Muscle of arm (tissue), 14 donors: ENCODE measurements at places on chromosomes 12 and 14. TPM values are rescaled to one million over a fixed set of nuclear protein-coding genes. Genes with fewer than 3 reads are reported as not detected.
A peak's percentile ranks its signal among the peaks of the same experiment; 100 is the strongest.

The TCL1B gene
- polyA plus RNA-seq, result not detected

The GRIN2B gene
- polyA plus RNA-seq, result not detected

The ZDHHC22 gene
- 0.26 TPM for polyA plus RNA-seq

The SELPLG gene
- 5.5 TPM for polyA plus RNA-seq

The KRT6A gene
- polyA plus RNA-seq, result 0.05 TPM

The SOX5 gene
- 2.7 TPM for polyA plus RNA-seq

The LHX5 gene
- polyA plus RNA-seq, result not detected

The CEBPE gene
- not detected for polyA plus RNA-seq

The PZP gene
- 1.0 TPM for polyA plus RNA-seq

The BCL11B gene
- polyA plus RNA-seq, result 21.1 TPM

DNA sequence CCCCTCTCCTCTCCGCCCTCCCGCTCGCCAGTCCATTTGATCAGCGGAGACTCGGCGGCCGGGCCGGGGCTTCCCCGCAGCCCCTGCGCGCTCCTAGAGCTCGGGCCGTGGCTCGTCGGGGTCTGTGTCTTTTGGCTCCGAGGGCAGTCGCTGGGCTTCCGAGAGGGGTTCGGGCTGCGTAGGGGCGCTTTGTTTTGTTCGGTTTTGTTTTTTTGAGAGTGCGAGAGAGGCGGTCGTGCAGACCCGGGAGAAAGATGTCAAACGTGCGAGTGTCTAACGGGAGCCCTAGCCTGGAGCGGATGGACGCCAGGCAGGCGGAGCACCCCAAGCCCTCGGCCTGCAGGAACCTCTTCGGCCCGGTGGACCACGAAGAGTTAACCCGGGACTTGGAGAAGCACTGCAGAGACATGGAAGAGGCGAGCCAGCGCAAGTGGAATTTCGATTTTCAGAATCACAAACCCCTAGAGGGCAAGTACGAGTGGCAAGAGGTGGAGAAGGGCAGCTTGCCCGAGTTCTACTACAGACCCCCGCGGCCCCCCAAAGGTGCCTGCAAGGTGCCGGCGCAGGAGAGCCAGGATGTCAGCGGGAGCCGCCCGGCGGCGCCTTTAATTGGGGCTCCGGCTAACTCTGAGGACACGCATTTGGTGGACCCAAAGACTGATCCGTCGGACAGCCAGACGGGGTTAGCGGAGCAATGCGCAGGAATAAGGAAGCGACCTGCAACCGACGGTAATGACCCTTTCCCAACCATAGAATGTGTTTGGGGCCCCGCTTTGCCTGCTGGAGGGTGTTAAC, 615 bp downstream of the CDKN1B start:
- no peak for DNase-seq

DNA sequence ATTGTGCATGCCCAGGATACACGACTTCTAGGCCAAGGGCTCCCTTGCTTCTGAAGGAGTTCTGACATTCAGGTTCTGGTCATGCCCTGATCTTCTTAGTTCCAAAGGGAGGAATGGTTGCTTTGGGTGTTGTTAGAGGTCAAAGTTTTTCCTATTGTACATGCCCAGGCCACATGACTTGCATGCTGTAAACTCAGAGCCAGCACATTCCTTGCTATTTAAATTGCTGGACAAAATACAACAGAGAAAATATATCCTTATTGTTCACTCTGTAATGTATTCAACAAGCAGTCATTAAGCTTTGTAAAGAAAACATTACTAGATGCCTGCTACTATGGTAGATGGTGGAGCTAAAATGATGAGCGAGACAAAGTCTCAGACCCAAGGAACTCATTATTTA, 71.2 kb upstream of the COCH start:
- DNase-seq, result peak; percentile 5

DNA sequence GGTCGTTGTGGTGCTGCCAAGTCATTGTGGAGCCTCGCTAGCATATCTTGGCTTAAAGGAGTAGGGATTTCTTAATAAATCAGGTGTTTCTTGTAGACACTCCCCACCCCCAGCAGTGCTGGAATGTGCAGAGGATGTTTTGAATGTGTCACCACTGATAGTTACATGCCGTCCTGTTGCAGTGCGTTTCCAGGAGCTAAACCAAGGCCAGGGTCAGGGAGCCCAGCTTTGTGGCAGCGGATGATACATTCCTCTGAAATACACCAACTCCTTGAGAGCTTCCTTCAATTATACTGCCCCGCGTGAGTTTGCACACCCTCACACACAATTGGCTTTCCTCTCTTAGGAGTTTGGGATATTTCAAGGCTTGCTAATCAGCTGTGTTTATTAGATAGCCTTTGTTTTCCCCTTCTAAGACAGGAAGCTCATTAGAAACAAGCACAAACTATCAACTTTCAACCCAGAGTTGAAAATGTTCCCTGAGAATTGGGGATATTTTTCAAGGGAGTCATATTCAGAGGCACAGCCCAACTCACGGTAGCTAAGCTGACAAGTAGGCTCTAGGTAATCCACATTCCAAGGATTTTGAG, 154.9 kb downstream of the C12orf75 start:
- DNase-seq, result no peak

GRCh38 chr12:116453631-116454030, 105.5 kb upstream of the MAP1LC3B2 start:
- DNase-seq, result peak; percentile 54

- DNase-seq, result no peak
Observed at GRCh38 chr12:39868328-39868725, 237.6 kb downstream of the SLC2A13 start.

DNA sequence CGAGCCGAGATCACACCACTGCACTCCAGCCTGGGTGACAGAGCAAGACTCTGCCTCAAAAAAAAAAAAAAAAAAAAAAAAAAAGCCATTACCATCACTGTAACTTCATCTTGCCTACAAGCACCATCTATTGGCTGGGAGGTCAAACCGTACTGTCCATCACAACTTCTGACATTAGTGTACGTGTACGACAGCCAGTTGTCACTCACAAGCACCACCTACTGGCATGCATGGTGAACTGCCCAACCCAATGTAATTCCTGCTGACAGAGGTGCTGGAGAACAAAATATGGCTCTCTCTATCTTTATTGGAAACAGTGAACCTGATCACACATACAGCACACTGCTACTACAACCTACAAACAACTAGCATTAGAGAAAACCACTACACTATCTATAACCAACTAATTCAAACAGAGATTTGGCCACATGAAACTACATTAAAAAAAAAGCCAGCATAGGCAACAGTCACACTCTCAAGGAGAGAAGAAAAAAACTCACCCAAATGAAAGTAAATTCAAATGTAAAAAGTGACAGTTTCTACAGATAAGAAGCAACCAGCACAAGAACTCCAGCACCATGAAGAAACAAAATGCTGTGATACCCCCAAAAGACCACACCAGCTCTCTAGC, 82.3 kb downstream of the PUS7L start:
- no peak for DNase-seq

GRCh38 chr12:4975574-4975973, 65.9 kb downstream of the KCNA1 start:
- DNase-seq, result no peak

DNA sequence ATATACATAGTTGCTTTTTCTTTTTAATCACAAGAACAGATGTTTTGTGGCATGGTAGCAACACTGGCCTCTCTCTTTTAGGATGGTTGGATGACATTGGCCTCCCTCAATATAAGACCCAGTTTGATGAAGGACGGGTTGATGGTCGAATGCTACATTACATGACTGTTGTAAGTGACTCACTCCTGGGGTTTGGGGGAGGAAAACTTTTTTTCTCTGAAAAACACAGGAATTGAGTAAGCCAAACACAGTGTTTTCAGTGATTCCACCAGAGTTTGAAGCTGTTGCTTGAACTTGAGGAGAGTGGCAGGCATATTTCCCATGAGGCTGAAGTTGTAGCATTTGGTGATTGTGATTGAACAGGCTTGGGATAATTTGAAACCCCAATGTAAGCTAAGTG, 13.7 kb upstream of the REP15 start:
- no peak for DNase-seq

DNA sequence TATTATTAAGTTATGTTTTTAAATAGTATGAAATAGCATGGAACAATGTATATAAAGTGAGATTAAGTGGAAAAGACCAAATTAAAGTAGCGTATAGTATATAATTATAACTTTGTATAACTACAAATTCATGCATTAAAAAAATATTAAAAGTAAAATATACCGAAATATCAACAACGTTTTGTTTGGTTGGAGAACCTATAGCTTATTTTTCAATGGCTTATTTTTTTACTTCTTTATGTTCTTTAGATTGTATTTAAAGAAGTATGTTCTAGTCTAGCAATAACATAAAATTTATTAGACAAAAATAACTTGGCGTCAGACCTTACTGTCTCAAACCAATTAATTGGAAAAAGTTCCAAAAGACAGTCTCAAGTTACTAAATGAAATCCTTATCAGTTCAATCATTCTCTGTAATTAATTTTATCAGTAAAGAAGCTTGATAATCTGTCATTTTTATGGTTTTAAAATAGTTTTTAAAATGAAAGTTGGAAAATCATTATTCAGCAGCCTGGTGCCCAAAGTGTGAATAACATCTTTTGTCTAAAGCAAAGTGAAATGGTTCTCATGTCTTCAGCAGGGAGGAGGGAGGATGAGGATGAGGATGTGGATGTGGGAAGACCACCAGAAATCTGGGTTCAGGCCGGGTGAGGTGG, 46.7 kb downstream of the IRAK3 start:
- DNase-seq, result no peak

DNA sequence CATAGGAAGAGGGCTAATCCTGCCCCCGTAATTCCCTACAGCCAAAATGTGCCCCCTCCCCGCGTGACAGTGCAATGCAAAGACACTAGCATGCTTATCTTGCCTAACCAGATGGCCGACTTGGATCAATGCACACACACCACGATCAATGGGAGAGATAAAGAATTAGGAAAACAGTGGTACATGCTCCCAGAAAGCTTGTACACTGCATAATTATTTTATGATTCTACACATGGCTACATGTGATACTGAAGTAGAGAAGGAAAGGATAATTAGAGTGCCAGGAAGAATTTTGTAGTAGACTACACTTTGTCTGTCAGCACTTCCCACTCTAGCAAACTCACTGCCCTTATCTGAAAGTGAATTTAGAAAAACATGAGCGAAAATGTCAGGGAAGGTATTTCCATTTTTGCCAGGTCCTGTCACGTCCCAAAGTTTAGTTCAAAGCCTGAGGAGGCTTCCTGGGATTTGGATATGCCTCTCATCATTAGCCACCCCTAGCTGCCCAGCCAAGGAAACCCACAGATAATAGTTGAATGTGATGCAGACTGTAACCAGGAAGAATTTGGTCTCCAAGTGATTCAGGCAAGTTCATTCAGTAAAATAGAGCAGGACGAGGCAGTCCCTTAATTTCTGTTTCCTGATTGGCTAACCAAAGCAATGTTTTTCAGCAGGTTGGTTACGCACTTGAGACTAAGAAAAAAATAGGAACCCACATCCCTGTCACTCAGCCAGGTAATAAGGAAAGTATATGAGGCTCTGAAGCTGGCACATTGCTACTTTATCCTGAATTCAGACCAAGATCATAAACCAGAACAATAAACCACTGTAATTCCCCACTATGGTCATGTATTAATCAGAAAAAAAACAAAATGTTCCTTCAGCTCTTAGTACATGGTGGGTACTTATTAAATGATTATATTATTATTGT, 199.6 kb upstream of the OTX2 start:
- no peak for DNase-seq

DNA sequence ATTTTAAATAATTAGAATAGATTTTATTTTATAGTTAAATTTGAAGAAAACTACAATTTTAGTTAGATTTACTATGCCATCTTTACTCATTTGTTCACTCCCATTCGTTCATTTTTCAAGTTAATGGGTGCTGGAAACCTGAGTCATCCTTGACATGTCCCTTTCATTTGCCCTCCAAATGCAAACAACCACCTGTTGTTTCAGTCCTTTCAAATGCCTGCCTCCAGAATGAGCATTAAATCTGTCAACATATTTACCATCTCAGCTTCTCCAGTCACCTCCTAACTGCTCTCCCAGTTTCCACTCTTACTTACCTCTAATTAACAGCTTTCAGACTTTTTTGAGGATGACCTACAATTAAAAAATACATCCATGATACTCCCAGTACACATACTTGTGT, 375.5 kb downstream of the RAD51B start:
- DNase-seq, result no peak

GRCh38 chr14:47763188-47763854, 87.9 kb upstream of the MDGA2 start:
- DNase-seq, result no peak

DNA sequence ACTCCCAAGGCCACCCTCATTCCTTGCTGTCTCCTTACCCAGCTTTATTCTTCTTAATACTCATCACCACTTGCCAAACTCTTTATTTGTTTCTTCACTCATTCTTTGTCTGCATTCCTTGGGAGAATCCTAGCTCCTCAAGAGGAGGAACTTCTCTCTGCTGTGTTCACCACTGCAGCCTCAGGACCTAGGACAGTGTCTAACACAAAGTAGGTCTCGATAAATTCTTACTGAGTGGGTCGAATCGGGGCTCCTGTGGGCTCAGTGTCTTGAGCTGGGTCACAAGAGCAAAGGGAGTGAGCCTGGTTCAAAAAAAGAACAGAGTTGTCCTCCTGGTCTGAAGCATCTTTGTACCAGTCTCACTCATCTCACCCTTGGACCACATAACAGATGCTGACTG, 224.1 kb upstream of the TMEM132C start:
- DNase-seq, result no peak

DNA sequence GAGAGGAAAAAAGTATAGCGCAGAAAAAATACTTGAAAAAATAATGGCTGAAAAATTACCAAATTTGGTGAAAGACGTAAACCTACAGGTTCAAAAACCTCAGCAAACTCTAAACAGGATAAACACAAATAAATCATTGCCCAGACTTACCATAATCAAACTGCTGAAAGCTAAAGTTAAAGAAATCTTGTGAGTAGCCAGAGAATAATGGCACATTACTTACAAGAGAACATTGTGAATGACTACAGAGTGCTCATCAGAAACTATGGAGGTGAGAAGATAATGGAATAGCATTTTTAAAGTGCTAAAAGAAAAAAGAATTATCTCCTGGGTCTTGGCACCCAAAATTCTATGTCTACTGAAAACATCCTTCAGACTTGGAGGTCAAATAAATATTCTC, 36.0 kb downstream of the ATF1 start:
- no peak for DNase-seq

DNA sequence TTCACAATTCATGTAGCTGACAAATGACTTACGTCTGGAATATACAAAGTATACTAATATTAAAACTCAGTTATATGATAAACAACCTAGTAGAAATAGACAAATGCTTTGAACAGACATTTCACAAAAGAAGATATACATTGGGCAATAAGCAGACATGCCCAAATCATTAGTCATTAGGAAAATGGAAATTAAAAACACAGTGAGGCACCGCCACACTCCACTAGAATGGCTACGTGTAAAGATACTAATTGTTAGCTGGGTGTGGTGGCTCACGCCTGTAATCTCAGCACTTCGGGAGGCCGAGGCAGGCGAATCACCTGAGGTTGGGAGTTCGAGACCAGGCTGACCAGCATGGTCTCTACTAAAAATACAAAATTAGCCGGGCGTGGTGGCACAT, 248.9 kb upstream of the TMEM132C start:
- DNase-seq, result no peak
